ENCODE measurements at places on chromosomes 5 and 9.

- DNase-seq: no peak
These were observed 186.1 kb downstream of the HSD17B3 start for GRCh38 chr9:96115836-96116235.

GRCh38 chr5:72036951-72037350, 70.3 kb upstream of the MAP1B start:
- DNase-seq: peak; percentile 11

DNA sequence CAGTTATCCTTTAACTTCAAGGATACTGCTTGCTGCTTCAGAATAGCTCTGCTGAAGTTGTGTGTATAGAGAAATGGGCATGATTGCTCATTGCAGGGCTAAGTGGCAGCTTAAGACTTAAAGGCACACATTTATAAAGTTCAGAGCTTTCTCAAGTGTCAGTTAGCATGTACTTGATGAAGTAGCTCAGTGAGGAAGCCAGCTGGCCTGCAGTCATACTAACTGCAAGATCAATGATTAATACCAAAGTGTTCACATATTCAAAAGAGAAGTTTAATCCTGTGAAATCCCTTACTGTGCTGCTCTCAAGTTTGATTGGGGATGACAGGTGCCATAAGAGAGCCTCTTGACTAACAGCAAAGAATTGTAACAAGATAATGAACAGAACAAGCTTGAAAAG, 483.4 kb upstream of the NUDT12 start:
- DNase-seq: no peak

GRCh38 chr9:87535817-87536539, 38.3 kb downstream of the DAPK1 start:
- DNase-seq: no peak

DNA sequence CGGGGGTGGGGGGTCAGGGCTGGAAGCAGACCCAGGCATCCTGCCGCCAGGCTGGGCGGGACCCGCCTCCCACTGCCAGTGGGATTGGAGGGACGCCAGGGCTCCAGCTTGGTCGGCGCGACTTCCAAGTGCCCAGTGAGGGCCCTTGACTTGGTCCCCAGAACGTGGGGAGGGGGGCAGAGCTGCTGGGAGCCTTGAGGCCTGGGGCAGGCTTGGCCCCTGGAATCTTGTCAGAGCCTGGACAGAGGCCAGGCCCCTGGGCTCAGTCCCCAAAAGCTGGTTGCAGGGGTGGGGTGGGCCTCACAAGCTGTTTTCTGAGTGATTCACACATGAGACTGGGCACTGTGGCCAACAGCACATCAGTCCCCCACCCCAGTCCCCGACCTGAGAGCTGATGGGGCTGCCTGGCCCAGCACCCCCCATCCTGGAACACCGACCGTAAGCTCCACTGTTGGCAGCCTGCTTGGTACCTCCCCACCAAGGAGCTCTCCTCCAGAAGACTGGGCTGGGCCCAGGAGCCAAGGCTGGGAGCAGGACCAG, 526 bp downstream of the CLIC3 start:
- no peak for DNase-seq

GRCh38 chr9:128098297-128099230, 29.0 kb downstream of the PTGES2 start:
- DNase-seq: peak; percentile 91

- no peak for DNase-seq
These were observed 98.0 kb downstream of the NR6A1 start for GRCh38 chr9:124673063-124673462.

DNA sequence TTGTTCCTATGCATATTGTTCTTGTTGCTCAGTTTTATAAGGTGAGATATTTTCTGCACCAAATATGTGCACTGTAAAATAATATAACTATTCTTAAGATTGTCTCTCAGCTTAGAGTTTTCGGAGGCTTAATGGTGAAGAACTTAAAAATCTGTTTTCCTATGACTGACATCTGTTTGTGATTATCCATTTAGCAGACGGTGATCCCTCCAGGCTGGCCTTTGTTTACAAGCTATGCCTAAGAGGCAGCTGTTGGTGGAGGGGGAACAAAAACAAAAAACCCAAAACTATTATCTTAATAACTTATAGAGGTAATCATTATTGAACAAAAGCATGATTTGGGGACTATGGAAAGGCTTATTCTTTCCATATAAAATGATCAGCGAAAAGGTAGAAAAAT, 658 bp downstream of the PDCD1LG2 start:
- no peak for DNase-seq

DNA sequence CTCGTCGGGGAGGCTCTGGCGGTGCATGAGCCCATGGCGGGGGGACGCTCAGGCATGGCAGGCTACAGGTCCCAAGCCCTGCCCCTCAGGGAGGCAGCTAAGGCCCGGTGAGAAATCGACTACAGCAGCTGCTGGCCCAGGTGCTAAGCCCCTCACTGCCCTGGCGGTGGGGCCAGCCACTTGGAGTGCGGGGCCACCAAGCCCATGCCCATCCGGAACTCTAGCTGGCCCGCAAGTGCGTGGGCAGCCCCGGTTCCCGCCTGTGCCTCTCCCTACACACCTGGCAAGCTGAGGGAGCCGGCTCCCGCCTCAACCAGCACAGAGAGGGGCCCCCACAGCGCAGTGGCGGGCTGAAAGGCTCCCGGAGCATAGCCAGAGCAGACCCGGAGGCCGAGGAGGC, 1896.9 kb upstream of the CDH6 start:
- no peak for DNase-seq

DNA sequence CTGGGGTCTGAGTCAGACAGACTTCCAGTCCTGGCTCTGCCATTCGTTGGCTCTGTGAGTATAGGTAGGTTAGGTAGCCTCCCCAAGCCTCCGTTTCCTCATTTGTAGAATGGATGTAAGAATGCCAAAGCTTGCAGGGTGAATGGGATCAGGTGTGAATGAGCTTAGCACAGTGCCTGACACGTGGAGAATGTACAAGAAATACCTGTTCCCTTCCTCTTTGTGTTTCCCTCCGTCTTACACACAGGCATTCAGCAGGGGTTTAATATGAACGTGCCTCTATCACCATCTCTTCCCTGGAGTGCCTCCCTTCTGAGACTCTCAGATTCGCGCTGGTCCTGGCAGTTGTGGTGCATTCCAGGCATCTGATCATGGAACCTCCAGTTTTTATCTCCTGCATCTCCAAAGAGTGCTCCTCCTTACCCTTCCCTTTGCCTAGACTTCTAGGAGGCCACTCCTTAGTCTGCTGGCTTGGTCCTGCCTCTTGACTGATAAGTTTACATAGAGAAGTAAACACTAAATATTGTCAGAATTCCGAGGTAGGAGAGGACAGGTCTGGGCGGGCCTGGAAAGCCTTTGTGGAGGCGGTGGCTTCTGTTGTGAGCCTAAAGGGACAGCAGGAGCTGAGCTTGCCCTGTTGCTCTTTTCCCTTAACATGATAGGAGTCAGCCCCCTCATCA, 199.4 kb downstream of the AOPEP start:
- no peak for DNase-seq

DNA sequence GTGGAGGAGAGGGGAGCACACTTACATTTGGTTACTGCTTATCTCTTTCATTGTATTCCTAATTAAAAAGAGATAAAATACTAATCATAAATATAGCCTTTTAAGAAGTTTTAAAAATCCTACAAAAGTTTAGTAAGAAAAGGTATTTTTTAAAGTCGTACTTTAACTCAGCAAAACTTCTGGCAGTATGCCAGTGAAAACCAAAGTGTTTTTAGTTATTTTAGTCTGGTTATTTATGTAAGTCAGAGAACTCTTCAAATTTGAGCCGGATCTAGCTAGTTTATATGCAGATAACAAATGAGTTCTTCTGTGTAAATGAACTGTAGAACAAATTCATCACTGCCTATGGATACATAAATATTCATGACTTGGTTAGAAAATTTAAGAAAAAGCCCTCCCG, 36.5 kb upstream of the ANKDD1B start:
- DNase-seq: no peak

DNA sequence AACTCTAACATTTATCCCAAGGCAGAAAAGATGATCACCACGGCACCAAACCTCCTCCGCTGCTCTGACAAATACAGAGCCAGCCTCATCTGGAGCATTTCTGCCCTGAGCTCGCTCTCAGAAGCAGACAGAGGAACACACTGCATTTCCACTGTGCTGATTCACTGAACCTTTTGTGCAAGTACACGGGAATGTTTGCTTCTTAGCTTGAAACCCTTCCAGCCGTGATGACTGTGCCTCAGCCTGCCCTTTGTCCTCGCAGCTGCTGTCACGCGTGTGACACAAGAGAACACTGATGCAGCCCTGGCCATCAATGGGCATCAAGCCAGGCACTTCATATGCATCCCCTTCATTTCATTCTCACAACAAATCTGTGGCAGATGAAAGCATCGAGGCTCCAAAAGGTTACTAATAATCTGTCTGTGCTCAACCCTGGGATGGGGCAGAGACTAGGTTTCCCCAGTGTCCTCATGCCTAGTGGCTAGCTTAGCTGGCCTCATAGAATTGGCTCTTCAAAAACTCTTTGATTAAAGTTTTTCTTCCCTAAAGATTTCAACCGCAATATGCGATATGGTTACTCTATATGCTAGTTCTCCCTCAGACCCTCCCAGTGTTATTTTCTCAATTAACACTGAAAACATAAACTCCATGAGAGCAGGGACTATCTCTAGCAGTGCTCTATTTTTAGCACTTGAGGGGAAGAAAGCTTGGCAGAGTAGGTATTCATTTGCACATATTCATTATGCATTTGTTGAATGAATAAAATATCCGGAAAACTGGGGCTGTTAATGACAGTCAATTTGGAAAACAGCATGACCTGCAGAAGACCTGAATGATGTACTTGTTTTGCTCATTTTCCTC, 7.3 kb downstream of the CDC14B start:
- DNase-seq: peak; percentile 13

DNA sequence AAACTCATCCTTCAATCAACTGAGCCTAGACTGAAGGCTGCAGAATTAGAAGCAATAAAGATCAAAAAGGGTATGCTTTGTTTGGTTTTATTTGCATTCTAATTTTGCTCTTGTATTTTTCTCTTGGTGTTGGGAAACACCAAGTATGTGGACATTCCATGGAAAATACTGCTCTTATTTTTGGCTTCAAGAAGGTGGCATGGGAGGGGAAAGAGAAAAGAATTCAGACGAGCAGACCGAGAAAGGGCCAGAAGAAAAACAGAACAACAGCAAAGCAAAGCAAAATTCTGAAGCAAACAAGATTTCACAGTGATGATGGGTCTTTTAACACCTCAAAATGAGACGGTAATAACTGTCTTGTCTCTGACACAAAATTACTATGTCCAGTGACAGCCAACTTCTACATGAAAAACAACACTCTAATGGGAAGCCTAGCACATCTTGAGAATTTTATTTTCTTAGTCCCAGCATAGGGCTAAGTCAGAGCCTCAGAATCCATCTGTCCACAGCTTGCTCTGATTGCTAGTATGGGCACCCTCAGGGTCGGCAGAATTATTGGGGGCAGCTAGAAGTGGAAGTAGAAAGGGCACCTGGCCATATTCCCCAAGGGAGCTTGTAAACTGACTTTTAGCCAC, 26.8 kb downstream of the FREM1 start:
- no peak for DNase-seq

GRCh38 chr9:133380734-133381133, 4.6 kb downstream of the STKLD1 start:
- no peak for DNase-seq

DNA sequence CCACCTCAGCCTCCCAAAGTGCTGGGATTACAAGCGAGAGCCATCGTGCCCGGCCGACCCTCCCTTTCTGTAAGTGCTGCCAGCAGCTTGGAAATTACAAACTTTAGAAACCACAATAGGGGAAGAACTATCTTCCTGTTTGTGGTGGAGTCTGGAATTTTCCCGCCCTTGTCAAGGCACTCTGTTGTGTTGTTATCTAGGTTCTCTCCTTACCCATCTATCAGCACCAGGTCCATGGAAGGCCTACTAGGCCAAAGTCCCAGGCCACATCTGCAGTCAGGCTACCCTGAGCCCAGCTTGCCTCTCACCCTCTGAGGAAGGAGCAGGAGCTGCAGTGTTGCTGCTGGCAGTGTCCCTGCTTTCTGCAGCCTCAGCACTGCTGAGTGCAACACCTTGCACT, 214.9 kb downstream of the MCTP1 start:
- no peak for DNase-seq

- no peak for DNase-seq
These were observed 33.3 kb upstream of the RORB start for GRCh38 chr9:74463825-74464224.

GRCh38 chr5:42915306-42915866, 103.7 kb upstream of the SELENOP start:
- no peak for DNase-seq

DNA sequence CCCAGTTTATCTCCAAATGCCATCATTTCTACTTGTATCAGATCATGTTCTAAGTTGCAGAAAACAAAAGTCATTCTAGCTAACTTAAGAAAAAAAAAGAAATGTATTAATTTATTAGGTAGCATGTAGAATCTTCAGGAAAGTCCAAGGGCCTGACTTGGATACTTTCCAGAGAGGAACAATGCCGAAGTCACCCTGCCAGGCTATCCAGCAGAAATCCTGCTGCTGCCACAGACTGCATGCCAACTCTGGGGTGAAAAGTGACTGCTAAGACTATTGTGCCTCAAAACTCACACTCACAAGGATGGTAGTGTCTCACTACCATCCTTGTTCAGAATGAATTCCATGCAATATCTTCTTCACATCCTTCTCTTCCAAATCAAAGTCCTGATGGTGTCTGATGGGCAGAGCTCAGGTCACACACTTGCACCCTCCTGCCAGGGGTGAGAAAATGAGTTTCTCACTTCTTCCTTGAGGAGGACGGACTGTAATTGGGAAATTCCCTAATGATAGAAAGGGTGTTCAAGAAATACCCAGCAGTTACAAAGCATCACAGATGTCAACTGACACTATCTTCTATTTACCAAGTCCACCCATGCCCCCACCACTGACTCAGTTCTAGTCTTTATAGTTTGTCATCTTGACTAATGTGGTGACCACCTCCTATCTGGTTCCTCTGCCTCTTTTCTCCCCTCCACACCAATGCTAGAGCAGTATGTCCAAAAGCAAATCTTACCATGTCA, 279.4 kb downstream of the CWC27 start:
- DNase-seq: no peak

DNA sequence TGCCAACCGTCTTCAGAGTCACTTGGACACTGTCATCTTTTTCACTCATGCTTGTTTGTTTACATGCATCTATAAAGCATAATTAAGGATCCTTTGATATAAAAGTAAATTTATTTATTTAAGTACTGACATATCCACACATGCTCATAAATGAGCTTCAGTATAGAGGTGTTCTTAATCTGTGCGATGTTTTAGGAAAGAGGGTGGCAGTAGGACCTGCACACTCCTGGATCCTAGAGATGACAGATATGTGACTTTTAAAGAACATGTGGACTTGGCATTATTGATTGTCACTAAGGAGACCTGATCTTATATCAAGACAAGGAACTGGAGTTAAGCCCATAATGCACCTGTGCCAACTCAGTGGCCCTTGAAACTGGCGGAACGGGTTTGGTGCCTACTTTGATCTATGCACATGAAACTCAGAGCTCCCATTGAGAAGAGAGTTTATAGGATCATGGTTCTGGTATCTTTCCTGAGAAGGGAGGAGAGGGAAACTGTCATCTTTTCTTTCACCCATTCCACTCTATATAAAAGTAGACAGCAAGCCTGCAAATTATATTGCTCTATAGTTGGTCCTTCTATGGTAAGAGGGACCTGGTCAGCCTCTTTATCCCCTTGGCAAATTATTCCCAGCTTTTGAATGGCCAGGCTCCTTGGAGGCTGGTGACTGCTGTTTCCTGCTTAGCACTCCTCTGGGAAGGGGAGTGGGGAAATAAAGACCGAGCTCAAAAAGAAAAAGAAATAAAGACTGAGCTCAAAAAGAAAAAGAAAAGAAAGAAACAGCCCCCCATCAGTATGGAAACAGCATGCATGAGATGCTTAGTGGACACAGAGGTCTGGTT, 57.8 kb upstream of the LIFR start:
- no peak for DNase-seq

GRCh38 chr5:54754420-54754819, 231.0 kb downstream of the ESM1 start:
- DNase-seq: no peak
